Activated naive CD8-positive, alpha-beta T cell treated with anti-CD3 and anti-CD28 coated beads, Interleukin-2, amount 50 U/mL, for 16 hours (primary cell): ENCODE measurements at places on chromosomes 5 and 9.

GRCh38 chr5:104540448-104540847, 977.9 kb upstream of the NUDT12 start:
- DNase-seq, result no peak

DNA sequence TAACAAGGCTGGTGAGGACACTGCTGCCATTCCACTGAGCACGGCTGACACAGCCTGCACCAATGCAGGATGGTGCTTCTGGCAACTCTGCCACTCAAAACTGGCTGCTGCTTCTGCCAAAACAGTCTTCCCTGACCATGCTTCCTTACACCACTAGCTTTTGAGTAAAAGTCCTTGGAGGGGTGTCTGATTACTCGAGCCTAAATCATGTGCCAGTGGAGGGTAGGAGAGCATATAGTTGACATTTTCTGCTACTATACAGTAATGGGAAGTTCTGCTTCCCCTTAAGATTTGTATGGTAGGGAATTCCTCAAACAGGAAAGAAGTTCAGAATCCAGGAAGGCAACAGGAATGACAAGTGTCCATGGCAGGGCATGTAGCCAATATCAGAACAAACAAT, 12.2 kb upstream of the PJA2 start:
- DNase-seq, result no peak

GRCh38 chr5:68593211-68593671, 377.7 kb downstream of the PIK3R1 start:
- no peak for DNase-seq

- DNase-seq, result no peak
Measured at GRCh38 chr5:157263496-157264090, 2.3 kb upstream of the CYFIP2 start.

GRCh38 chr5:32339878-32340277, 27.1 kb upstream of the MTMR12 start:
- DNase-seq, result no peak

GRCh38 chr9:4489562-4489918, 728 bp upstream of the SLC1A1 start:
- DNase-seq, result no peak

- DNase-seq, result no peak
Measured at GRCh38 chr9:138013836-138014562, 136.4 kb downstream of the CACNA1B start.

GRCh38 chr9:85167146-85167545, 497.6 kb downstream of the NTRK2 start:
- no peak for DNase-seq

DNA sequence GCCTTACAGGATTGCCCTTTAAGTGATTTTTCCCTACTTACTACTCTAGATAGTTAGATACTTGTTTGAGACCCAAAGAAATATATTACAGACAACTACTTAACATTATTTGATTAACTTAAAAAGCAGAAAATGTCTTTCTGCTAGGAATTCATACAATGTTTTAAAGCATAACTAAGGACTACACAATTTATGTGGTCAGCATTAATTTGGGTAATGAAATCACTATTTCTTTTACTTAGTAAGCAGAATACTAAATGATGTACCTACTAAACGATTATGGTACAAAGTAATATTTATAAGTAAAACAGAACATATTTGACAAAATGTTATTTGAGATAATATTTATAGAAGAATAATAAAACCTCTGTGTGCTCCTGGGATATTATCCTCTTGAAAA, 371.9 kb upstream of the ARRDC3 start:
- no peak for DNase-seq

DNA sequence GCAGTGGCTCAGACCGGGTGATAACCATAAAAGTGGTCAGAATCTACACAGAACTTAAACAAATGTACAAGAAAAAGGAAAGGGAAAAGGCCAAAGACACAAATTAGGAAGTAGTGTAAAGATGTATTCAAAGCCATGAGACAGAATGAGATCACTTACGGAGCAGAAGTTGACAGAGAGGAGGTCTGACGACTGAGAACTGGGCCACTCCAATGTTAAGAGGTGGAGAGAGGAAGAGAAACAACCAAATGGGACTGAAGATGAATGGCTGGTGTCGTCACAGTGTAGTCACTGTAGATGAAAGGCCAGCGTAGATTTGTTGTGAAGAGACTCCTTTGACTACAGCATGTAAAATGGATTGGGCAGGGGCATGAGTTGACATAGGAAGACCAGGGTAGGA, 114.4 kb downstream of the DROSHA start:
- no peak for DNase-seq
